ENCODE measurements at places on chromosomes 16 and 17.

- no peak for DNase-seq
Measured at GRCh38 chr17:63041722-63042121, 75.7 kb downstream of the TANC2 start.

- no peak for DNase-seq
Measured at GRCh38 chr16:67933805-67934204, 2.1 kb upstream of the CTRL start.

DNA sequence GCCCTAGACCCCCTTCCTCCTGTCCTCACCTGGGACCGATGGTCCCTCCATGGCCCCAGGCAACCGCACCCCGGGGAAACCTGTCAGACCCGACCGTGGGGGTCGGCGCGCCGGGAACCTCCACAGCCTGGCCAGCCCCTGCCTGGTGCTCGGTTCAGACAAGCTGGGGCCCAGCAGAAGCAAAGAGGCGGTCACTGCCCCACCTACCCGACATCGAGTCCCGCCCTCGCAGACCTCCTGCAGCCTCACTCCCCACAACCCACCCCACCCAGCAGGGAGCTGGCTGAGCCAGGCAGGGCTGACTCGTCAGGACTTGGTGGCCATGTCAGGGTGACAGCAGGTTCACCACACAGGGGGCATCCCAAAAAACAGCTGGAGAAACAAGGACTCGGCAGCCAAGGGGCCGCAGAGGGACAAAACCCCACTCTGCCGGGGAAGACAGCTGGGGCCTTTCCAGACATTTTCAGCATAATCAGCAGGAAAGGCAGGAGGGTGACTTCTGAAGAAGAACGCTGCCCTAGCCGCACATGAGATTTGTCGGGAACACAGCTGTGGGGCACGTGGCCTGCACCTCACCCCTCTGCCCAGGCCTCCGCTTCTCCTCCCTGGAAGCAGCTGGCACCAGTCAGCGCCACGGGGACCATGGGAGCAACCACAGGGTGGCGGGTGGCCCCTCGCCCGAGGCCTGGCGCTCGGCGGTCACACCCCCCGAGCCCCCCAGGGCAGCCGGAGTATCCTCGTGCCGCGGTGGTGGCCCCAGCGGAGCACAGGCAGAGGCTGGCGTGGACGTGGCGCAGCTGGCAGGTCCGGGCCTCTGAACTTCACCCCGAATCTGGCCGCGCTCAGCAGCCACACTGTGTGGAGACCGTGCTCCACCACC lies 22.9 kb downstream of the GNPTG start:
- DNase-seq = no peak

- DNase-seq = peak; percentile 40
Measured at GRCh38 chr17:66317629-66318028, 15.2 kb downstream of the PRKCA start.

DNA sequence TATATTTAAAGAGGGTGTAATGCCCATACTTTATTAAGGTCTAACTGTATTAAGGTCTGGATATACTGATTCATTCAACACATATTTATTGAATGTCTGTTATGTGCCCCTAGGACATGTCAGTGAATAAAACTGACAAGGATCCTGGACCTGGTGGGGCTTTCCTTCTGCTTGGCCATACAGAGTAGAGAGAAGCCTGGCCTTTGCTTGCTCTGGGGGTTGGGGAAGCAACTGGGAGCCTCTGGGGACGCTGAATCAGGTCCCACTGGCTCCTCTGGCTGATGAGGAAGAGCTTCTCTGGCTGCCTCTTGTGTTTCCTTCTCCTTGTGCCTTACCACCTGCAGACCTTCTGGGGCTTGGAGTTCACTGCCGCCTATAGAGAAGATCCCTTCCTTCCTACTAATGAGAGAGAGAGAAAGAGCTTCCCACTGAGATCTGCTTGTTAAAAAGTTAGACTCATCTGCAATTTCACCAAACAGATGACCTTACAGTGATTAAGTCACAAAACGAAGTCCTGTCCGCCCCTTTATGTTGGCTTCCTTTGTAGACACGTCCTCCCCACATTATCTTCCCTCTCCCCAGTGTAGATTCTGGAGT lies 49.7 kb downstream of the MSI2 start:
- no peak for DNase-seq

DNA sequence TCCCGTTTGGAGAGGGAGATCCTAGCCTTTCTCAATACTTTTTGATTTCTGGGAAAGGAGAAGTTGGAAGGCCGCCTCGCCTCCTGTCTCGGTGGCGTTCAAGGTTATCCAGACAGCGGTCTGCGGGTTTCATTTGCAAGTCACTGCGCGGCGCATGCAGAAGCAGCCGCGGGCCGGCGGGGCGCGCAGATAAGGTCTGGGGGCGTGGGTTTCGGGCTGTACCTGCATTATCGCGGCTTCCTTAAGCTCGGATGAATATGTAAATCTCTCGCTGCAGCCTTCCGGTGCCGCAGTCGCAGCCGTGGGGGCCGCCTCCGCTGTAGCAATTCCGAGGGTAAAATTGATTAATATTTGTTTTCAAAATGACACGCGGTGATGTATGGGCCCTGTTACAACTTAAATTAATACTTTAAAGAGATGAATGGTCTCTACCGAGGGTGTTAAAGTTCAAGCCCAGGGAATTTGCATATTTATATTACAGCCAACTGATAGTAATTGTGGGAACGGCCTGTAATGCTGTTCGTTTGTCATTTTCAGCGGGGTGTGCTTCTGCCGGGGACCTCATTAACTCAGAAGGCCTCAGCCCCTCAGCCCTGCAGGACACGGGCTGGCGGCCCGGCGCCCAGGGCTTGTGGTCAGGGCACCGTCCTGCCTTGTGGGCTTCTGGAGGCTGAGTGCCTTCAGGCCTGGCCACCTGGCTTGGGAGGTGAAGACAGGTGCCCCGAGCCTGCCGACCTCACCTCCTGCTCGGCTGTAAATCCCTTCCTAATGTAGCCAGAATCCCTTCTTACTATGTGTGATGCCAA lies 99.4 kb downstream of the CYLD start:
- DNase-seq = no peak

GRCh38 chr16:27492588-27492979 lies 57.1 kb downstream of the GTF3C1 start:
- DNase-seq = no peak

DNA sequence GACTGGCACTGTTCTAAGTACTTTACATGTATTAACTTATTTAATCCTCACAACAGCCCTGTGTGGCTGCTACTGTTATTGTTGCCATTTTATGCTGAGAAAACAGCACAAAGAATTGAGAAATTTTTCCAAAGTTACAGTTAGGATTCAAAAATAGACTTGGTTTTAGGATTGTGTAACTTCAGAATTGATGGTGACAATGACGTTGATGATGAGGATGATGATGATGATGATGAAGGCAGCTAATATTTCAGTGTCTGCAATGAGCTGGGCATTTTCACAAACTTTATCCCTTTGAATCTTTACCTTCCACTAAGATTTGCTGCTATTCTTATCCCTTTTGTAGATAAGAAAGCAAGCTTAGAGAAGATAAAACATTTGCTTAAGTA lies 22.1 kb downstream of the PRKCB start:
- no peak for DNase-seq

GRCh38 chr17:34366010-34366409 lies 3.0 kb upstream of the CCL1 start:
- no peak for DNase-seq

DNA sequence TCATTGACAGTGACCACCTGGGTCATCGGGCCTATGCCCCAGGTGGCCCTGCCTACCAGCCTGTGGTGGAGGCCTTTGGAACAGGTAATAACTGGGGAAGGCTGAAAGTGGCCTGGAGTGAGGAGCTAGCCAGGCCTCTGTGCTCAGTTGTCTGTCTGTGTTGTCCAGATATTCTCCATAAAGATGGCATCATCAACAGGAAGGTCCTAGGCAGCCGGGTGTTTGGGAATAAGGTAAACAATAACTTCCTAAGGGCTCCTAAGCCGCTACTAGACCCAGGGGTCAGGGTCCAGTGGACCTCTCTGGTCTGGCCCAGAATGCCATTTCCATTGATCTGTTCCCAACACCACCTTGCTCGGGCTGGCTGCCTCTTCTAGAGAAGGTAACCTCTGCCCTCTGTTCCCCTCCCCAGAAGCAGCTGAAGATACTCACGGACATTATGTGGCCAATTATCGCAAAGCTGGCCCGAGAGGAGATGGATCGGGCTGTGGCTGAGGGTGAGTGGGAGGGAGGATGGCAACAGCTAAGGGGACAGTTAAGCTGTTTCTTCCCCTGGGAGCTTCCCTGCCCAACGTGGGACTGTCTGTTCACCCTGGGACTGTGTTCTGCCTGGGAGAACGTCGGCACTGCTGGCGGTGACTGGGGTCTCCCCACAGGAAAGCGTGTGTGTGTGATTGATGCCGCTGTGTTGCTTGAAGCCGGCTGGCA lies 1.9 kb upstream of the MLX start:
- DNase-seq = no peak

GRCh38 chr17:81514739-81515529 lies 2.3 kb upstream of the ACTG1 start:
- peak; percentile 86 for DNase-seq

DNA sequence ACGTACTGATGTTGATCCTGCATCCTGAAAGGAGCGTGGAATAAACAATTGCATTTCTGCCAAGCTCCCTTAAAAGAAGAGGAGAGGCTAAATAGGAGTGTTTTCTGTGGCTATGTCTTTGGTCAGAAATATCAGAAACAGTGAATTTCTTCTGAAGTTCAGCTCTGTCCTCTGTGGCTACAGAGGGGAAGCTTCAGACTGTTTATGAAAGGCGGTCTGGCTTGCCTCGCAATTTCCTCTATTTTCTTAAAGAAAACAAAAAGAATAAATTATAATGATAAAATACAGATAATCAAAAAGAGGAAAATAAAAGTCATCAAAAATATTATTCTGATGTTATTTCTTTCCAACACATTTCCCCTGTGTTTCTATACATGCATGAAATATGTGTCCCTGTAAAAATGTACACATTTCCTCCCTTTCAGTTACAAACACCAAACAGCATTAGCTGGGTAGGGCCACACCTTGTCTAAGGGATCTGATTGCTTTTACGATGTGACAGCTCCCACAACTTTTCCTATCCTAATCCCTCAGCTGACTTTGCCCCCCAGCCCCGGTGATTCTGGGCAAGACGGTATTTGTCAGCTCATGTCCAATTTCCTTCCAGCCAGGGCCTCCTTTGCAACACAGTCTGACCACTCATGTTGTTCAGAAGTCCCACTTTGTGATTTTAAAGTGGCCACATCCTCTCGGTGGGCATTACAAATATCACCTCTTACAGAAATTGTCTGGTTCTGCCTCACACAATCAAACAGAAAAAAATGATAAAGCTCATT lies 439.0 kb downstream of the HS3ST3B1 start:
- no peak for DNase-seq

DNA sequence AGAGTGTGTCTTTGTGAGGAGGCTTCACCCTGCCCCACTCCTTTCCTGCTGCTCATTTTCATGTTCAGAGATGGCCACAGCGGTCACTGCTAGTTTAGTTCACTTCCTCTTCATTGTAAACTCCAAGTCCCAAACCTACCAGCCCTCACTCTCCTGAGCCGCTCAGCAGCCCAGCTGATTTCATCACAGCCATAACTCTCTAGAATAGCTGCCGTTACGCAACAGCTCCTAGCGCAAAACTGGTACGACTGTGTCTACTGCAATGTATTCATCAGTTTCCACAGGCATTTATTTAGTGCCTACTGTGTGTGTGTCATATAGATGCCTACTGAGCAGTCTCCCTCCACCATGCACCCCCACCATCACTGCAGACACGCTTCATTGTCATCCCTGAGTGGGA lies 233.5 kb upstream of the RPL38 start:
- no peak for DNase-seq

DNA sequence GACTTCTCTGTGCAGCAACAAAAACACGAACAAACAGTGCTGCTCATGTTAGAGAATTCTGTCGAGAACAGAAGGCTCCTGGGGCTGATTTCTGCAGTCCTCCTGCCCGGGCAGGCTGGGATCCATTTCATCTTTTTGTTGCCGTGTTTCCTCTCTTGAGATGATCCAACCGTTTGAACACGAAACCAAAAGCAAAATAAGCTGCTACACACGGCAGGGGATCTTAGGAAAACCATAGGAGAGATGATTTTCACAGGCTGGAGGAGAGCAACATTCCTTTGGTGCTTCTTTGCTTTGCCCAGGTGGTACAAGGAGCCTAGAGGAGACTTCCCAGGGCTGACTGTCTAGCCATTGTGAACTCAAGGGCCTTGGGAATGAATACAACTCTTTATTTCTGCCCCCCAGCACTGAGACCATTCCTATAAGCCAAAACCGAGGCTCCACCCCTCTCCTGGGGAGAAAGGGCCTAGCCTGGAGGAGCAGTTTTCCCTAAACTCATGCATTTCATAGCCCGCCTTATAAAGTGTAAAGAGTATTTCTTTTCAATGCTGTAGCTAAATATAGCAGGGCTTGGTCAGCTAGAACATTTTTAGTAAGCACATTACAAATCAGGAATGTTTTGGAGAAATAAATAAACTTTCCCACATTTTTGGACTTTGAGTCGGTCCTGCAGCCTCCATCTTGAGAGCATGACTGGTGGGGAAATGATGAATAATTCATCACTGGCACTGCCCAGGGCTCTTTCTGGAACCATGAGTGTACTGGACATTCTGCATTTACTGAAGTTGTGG lies 7.7 kb downstream of the FOXL1 start:
- DNase-seq = peak; percentile 92

- peak; percentile 15 for DNase-seq
Measured at GRCh38 chr17:4407851-4408250, 25.9 kb upstream of the SPNS3 start.

GRCh38 chr17:37274461-37274860 lies 101.3 kb upstream of the C17orf78 start:
- DNase-seq = no peak

- DNase-seq = no peak
Measured at GRCh38 chr17:79484600-79485418, 126.0 kb downstream of the RBFOX3 start.

DNA sequence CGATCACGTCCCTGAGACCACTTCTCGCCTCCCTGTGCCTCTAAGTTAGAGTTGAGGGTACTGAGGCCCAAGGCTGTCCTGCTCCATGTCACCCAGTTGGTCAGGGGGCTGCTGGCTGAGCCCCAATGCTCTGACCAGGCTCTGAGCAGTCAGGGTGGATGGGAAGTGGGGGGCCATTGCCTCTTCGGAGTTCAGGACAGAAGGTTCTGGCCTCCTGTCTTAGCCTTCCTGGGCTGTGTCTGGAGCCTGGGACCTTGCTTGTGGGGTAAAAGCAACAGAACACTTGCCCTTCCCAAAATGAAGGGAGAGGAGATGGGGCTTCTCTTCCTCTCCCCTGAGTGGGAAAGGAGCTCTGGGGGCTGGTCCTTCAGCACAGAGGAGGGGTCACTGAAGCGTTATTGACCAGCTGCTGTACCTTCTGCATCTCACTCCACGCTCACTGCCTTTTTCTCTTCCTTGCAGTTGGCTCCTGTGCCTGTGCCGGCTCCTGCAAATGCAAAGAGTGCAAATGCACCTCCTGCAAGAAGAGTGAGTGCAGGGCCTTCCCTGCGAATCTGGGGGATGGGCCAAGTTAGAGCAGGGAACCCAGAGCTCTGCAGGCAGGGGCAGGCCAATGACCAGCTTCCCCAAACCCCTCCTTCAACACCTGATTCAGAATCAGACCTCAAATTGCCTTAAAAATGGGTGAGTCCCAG lies 580 bp downstream of the MT1X start:
- no peak for DNase-seq

Data from fibroblast of lung (primary cell).